Upper lobe of right lung (tissue), 1 donor: ENCODE measurements at places on chromosomes 2 and 18. TPM values are rescaled to one million over a fixed set of nuclear protein-coding genes. Genes with fewer than 3 reads are reported as not detected.

- peak; percentile 87 for DNase-seq
- H3K27me3 ChIP-seq = no peaks in the 10 kb centered on the region
- H3K36me3 ChIP-seq = no peaks in the 10 kb centered on the region
- H3K4me3 ChIP-seq = peak overlapping the region; percentile 31
- no peak overlapping the region for H3K27ac ChIP-seq
Measured at GRCh38 chr2:128736689-128737545, 418.2 kb upstream of the HS6ST1 start.

- H3K4me1 ChIP-seq = no peaks in the 10 kb centered on the region
- H3K27ac ChIP-seq = no peak overlapping the region
- no peaks in the 10 kb centered on the region for H3K36me3 ChIP-seq
- DNase-seq = no peak
- H3K27me3 ChIP-seq = no peaks in the 10 kb centered on the region
- no peak overlapping the region for H3K4me3 ChIP-seq
Measured at GRCh38 chr18:49342690-49343089, 117.8 kb downstream of the DYM start.

DNA sequence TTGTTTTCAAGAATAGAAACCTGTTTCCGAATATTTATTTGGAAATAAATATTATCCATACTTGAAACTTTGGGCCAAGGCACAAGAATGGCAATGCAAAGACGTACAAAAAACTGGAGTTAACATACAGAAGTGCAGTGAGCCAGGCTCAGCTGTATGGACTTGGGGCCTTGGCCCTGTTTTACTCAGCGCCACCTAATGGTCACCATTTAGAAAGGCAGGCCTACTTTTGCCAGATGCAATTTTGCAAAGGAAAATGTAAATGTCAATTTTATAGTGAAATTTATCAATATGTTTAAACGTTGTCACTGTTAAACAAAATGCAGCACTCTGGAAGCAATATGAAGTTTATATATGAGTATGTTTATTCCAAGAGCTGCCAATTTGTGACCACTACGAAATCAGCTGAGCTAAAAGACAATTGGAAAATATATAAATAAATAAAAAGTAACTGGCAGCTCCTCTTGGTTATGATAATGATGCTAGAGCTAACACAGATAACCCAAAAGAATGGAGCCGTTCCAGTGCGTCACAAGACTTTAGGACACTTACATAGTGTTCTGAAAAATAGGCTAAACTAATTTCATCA is 155.0 kb downstream of the ARHGAP15 start:
- no peak overlapping the region for H3K4me3 ChIP-seq
- no peaks in the 10 kb centered on the region for H3K27me3 ChIP-seq
- no peaks in the 10 kb centered on the region for H3K36me3 ChIP-seq
- H3K4me1 ChIP-seq = no peaks in the 10 kb centered on the region
- no peak for DNase-seq

DNA sequence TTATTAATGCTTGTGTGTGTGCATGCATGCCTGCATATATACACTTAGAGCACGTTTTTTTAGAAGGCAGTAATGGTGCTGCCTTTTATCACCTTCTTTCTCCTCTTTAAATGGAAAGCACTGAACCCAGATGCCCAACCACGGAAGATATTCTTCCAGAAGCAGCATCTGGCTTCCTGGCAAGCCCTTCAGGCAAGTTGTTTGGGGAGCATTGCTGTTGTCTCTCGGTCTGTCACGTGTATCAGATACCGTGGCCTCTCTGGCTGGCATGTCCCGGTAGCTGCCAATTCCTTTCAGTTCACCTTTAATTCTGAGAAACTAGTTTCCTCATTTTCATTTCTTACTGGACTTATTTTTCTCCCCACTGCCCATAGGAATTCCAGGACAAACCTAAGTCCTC is 587.8 kb downstream of the ARHGAP15 start:
- H3K27ac ChIP-seq = peak overlapping the region; percentile 63
- no peaks in the 10 kb centered on the region for H3K27me3 ChIP-seq
- H3K4me3 ChIP-seq = peak overlapping the region; percentile 12
- DNase-seq = no peak

DNA sequence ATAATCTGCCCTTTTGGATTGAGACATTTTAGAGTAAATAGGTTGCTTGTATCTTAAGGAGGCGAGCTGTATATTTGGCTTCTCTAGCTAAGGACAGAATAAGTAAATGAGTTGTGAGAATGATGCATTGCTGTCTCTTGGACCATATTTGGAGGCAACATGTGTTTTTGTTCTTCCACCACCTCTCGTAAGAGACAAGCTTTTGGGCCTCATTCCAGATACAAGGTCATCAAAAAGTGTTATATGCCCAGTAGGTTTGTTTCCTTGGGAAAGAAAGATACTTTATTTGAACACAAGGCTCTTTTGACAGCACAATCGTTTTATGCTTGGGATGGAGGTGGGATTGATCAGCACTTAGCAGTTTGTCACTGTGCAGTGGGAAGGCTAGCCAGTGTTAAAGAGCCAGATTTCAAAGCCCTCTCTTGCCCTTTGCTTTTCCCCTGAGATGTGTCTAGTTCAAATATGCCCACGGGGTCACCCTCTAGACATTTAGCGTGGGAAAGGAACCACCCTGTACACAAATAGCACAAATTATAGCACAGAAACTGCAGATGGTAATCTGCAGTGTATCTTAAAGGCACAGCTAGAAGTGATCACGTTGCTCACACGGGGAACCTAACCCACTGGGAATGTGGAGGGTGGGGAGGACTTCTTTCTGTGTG is 131.3 kb downstream of the MAP4K4 start:
- peaks cover 41% of the 10 kb centered on the region for H3K36me3 ChIP-seq
- no peak overlapping the region for H3K4me3 ChIP-seq
- peaks cover 36% of the 10 kb centered on the region for H3K4me1 ChIP-seq
- H3K27me3 ChIP-seq = no peaks in the 10 kb centered on the region
- H3K27ac ChIP-seq = no peak overlapping the region
- DNase-seq = no peak

DNA sequence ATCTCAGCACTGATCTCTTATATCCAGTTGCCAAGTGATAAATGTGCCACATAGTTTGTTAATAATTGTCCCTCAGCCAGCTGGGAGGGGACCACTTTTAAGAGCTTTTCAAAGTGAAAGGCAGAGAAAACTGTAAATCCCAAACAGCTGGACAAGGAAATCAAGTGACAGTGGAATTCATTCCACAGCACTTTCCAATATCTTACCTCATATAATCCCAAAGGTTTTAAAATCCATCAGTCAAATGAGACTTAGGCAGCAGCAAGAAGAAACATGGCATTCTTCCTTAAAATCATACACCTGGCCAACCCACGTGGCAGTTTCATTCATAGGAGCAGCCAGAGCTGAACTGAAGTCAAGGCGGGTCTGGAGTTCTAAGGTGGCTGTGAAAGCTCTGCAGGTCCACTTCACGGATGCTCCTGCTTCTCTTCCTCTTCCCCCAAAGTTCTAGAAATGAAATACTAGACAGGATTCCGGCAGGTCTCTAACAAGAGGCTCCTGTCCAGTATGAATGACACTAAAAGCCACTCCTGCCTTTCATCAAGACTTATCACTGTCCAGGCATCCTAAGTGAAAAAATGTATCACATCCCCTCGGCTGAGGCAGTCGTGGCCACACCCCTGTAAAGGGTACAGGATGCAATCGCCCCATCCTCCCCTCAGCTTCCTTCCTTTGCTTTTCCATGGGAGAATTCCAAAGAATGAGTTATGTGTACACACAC is 190.4 kb upstream of the STK17B start:
- peak overlapping the region; percentile 39 for H3K4me3 ChIP-seq
- H3K4me1 ChIP-seq = peaks cover 3% of the 10 kb centered on the region
- no peak for DNase-seq
- no peaks in the 10 kb centered on the region for H3K36me3 ChIP-seq
- H3K27me3 ChIP-seq = no peaks in the 10 kb centered on the region

REG1A gene
- not detected for total RNA-seq

CPO gene
- not detected for total RNA-seq
